CD4-positive, alpha-beta T cell treated with Interleukin-17A for 4 hours (primary cell): ENCODE measurements at places on chromosomes 7 and 10.

DNA sequence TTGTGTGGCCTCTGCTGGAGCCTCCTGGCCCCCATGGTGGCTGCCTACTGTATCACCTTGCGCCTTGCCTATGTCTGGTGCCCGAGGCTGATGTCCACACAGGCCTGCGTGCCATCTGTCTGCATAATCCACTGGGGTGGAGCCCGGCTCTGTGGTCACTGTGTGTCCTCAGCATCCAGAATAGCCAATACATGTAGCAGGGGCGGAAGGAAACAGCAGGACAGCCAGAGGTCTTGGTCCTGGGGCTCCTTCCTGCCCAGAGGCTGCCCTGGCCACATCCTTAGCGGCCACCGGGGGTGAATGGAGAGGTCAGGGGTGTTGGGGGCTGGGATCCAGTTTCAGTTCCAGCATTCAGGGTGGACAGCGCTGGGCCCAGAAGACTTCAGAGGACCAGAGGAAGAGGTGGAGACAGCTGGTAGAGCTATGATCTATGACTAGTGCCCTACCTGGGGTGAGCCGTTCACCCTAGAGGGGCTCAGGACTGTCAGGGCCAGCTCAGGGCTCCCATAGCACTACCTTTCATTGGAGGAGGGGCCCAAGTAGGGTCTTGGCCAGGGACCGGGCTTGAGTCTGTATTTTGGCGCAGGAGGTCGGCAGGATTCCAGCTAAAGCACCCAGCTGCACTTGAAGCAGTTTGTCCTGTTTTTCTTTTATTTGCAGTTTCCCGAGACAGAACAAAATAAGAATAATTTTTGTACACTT, 15.9 kb downstream of the YKT6 start:
- no peak for DNase-seq

- no peak for DNase-seq
Observed at GRCh38 chr10:55063811-55064210, 262.8 kb upstream of the PCDH15 start.

DNA sequence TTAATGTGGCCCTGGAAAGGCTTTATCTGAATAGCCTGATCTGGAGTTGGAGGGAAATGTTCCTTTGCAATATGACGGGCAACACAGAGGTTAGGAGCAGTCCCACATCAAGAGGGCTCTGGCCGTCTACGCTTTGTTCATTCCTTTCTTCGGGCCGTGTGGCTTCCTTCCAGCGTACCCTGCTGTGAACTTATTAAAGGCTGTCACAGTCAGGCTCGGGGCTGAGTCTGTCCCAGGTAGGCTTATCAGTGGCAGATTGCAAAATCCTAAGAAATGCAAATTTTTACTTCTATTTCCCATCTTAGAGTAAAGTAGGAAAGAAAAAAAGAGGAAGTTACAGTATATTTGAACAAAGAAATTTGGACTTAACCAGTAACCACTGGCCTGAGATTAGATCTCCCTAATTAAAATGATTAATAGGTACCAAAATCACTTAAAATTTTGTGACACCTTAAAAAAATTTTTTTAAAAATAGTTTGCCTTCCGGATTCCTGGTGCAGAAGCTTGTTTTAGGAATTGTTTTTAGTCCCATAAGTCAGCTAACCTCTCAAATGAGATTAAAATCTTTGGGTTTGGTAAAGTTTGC, 453.1 kb upstream of the MKI67 start:
- no peak for DNase-seq

GRCh38 chr7:76409537-76409936, at the start of gene SSC4D:
Gene SSC4D (minus strand): TSS chr7:76409697. CDS start chr7:76404439, 5,258 bp downstream.
- DNase-seq, result no peak

DNA sequence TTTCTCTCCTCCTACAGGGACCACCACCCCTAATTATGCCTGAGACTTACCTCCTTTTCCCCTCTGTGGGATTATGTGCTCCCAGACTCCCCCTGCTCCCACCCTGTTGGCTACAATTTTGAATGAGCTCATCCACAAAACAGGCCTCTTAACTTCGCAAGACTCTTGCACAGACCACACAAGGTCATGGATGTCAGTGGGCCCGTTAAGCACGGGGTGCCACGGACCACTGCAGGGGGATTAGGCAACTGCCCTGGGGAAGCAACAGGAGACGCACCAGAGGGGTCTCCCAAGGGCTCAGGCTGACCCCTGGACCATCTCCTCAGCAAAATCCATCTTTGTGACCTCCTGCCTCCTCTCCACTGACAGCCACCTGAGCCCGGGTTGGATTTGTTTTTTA, 42.1 kb upstream of the COL13A1 start:
- DNase-seq, result no peak

DNA sequence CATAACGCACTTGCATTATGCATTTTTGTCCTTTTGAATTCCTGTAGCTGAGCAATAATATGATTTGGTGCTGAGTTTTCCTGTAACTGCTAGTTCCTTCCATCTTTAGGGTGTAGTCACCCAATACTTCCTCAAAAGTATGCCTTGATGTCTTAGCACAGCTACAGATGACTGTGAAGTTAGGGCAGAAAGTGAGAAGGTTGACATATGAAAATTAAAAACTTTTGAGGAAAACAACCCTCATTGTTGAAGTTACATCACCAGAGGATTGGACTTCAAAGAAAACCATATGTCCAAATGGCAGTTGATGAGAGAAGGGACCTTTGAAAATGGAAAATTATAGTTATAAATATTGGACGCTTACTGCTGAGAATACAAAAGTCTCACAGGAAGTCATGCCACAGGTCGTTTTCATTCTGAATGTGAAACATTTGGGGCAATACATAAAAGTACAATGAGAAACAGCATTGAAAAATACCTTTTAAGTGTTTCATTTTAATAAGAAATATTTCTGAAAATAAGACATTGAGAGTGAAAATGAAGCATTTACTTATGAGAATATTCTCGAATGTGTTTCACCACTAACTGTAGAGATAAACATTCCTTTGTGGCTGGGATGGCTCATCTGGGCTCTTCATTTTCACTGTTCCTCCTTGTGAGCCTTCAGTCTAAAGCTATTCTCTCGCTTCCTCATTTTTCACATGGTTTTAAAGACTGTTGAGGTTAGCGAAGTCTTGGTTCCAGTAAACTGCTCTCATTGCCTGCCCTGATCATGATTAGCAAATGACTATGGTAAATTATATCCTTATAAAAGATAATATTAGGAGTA, 61.4 kb upstream of the NME8 start:
- DNase-seq, result no peak

DNA sequence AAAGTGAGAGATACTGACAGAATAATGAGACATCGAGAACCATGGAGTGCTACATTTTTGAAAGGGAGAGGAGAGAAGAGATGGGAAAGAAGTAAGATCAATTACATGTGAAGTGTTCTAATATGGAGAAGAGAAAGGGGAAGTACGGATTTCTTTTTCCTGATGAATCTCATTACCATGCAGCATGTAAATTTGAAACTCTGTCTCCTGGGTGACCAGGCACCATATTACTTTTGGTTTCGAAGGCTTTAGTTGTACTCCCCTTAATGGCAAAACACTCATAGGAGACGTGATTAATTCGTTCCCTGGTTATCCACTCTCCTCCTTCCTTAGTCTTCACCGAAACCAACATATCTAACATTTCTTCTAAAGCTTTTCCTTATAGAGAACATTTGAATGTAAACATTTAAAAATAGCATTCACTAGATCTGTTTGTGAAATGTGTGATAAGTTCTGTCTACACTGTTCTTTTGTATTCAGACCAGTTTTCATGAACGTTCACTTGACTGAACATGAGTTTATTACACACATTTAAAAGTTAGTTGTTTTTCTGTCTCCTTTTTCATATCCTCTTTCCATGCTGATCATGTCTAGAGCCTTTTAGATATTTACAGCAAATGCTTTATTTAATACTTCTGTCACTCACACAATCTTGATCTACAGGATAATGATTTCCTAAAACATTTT, 80.2 kb upstream of the MSRB2 start:
- DNase-seq, result no peak

- peak; percentile 62 for DNase-seq
Observed at GRCh38 chr10:129057856-129058663, 409.0 kb upstream of the MGMT start.

DNA sequence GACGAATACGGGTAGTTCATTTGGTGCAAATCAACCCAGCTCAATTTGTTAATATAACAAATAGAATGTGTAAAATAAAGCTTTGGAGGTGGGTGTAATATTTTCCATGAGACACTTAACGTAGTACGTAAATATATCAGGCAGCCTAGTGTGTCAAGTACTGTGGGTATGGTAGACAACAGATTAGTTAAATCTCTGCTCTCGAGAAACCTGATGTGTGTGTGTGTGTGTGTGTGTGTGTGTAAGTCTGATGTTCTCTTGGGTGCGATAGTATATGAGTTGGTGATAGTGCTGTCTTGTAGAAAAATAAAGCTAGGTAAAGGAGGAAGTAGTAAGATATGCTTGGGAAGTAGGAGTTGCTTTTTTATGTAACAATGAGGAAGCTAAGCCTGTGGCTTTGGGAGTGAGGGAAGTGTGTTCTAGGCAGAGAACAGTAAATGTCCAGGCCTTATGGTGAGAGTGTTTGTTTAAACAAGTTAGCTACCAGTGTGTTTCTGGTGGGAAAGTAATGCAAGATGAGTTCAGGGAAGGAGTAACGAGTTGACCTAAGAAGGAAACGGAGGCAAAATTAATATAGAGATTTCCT, 26.1 kb downstream of the WAC start:
- DNase-seq, result no peak

GRCh38 chr10:24205821-24206220, 3.1 kb upstream of the KIAA1217 start:
- no peak for DNase-seq

DNA sequence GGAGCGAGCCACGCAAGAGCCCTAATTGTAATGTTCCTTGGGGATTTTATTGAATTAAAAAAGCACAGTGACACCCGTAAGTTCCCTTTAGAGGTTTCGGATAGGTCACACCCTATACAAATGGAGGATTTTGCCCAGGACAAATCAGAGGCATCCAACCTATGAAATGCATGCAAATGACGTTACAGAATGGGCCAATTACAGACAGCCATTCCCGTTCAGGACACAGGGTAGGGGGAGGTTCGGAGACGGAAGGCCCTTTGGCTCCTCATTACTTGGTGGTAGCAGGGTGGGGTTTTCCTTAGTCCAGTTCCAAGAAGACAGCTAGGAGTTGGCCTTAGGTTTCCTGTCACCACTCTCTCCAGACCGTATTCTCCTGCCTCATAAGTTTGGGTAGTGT, 754.1 kb downstream of the IPMK start:
- DNase-seq, result no peak

- no peak for DNase-seq
Observed at GRCh38 chr10:35882422-35883150, 240.5 kb upstream of the FZD8 start.

- DNase-seq, result no peak
Observed at GRCh38 chr10:114307731-114308130, 68.7 kb downstream of the VWA2 start.

GRCh38 chr7:15291699-15292098, 270.1 kb downstream of the AGMO start:
- DNase-seq, result no peak

- no peak for DNase-seq
Observed at GRCh38 chr7:133512560-133512959, 259.7 kb downstream of the EXOC4 start.

- no peak for DNase-seq
Observed at GRCh38 chr10:77744245-77744644, 106.6 kb upstream of the KCNMA1 start.

DNA sequence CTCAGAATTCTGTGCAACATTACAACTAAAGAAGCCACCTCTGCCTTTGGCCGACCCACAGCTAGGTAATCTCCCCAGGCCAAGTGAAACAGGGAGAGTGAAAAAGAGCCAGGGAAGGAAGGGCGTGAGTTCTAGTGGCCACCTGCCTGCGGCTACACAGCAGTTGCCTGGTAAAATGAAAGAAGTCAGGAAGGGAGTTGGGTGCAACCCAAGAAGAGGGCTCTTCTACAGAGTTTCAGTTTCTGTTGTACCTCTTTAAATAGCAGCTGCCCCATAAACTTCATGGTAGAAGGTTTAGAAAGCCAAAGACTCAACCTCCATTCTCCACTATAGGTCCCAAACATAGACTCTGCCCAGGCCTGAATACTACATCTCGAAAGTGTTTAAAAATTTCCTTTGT, 76.2 kb upstream of the TMEM168 start:
- DNase-seq, result no peak

DNA sequence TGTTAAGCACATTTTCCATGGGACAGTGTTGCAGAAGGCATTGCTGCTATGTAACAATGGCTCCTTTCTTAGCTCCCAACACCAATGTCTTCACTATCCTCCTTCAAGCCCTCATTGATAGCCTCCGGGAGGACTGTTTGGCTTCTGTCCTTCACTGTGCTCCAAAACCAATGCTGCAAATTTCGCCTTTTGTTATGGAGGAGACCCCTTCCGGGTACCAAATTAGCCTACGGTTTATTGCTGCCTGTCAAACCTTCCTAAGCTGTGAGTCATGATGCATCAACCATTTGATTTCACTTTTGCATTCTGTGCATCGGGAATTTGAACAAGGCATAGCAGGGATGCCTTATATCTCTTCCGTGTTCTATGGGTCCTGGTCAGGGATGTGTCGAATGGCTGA, 432.9 kb downstream of the GATA3 start:
- DNase-seq, result no peak

DNA sequence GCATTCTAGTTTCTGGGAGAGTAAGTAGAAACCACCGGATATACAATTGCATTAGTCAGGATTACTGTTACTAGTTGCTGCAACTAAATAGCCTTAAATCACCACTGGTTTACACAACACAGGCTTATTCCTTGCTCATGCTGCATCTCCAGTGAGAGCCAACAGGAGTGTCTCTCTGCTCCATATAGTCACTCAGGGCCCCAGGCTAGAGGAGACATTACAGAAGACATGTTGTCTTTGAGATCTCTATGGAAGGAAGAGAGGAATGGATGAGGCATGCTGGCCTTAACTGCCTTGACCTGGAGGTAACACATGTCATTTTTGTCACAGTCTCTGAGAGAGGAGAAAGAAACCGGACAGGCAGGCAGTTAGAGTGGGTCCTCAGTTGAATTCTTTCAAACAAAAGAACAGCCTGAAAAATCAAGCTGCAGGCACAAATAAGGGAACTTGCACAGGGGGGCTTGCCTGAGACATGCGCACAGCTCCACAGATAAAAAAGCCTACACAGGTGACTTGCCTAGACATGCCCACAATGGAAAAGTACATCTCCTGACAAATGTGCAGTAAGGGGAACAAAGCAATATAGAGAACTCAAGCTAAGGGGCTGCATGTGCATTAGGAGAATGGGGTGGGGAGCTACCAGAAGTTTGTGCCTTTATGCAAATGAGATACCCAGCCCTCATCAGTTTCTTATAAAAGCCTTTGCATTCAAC, 348.0 kb downstream of the TYW1 start:
- DNase-seq, result no peak

- peak; percentile 65 for DNase-seq
Observed at GRCh38 chr7:17234398-17235031, 63.9 kb upstream of the AHR start.

DNA sequence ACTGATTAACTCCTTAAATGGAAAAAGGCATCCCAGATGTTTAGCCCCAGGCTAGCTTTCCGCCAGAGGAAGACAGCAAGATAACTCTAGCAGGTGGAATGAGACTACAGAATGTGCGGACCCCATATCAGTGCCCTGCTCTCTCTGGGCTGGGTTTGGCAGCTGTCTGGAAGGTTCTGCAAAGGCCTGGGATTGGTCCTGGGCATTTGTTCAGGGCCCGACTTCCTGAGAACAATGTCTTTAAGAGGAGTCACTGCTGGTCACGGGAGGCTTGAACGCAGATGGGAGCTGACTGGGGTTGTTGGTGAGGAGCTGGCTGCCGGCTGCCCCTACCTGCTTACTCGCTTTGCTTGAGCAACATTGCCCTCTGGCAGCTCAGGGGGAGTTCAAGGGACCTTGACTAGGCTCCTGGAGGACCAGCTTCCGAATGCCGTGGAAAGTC, 130.6 kb upstream of the BTBD16 start:
- no peak for DNase-seq
